IPS DF 19.7 (cell line): ENCODE measurements at places on chromosomes 7 and 10.

- no peak for DNase-seq
These were observed 13.8 kb downstream of the EN2 start for GRCh38 chr7:155471718-155472117.

DNA sequence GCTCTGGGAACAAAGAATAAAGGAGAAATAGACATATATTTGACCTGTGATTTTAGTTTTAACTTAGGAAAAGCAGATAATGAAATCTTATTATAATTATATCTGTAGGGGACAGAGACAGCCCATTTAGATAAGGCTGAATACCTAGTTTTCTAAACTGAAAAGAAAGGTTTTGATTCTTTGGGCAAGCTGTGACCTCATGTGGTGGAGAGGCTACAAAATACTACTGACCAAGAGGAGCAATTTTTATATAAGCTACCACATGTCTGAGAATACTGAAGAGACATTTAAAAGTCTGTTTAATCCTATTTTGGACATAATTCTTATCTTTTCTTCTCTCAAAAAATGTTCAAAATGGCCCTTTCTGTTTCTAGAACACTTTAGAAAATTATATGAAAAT is 271.0 kb downstream of the MTERF1 start:
- no peak for DNase-seq

DNA sequence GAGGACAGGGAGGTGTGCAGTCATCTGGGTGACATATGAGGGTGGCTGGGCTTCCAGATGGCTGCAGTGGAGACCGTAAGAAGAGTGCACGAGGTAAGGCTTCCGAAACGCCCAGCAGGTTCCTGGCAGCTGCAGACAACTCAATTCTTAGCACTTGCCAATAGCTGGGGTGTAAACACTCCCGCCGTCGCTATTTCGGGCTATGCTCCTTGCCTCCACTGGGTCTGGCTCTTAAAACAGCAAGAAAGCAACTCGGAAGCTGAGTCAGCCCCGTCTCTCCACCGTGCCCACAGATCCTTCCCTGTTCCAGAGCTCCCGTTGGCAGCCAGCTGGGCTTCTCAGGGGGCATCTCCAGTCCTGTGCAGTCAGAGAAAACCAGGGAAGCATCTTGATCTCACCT is 6.1 kb upstream of the PDGFA start:
- DNase-seq: no peak

- DNase-seq: no peak
These were observed 36.2 kb downstream of the UNCX start for GRCh38 chr7:1268866-1269265.

DNA sequence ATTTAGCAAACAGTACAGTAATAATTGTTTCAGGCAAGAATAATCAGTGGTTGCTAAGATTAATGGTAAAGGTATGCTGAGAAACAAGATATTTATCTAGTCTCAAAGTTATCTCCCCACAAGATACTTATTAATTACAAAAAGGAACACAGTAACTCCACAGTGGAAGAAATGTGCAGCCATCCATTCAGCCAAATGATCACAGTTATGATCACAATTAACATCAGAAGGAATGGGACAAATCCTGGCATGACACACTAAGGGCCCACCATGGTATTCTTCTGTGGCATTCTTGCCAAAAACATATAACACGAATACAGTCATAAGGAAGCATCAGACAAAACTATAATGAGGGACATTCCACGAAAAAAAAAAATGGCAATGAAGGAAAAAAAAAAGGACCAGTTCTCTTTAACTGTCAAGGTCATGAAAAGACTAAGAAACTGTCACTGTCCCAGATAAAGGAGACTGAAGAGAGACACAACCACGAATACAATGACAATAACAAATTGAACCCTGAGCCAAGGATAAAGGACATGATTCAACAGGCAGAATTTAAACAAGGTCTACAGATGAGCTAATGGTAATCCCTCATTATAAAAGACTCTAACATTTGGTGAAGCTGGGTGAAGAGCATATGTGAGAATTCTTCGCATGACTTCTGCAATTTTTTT is 20.9 kb downstream of the NUDCD3 start:
- DNase-seq: no peak

GRCh38 chr7:116249969-116250553 is 39.7 kb downstream of the TES start:
- DNase-seq: peak; percentile 23

DNA sequence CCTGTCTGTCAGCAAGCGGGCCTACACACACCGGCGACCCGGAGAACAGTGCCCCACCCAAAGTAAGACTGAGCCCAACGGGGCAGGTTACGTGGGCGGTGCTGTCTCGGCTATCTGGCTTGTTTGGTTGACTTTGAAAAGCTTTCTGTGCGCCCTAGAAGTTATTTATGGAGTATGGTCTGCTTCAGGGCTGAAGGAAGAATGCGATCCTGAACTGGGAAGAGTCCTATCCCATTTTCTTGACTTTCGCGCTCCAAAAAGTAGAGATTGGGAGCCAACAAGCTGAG is 1.5 kb downstream of the INA start:
- no peak for DNase-seq

GRCh38 chr7:104362756-104363155 is 34.4 kb downstream of the LHFPL3 start:
- no peak for DNase-seq

DNA sequence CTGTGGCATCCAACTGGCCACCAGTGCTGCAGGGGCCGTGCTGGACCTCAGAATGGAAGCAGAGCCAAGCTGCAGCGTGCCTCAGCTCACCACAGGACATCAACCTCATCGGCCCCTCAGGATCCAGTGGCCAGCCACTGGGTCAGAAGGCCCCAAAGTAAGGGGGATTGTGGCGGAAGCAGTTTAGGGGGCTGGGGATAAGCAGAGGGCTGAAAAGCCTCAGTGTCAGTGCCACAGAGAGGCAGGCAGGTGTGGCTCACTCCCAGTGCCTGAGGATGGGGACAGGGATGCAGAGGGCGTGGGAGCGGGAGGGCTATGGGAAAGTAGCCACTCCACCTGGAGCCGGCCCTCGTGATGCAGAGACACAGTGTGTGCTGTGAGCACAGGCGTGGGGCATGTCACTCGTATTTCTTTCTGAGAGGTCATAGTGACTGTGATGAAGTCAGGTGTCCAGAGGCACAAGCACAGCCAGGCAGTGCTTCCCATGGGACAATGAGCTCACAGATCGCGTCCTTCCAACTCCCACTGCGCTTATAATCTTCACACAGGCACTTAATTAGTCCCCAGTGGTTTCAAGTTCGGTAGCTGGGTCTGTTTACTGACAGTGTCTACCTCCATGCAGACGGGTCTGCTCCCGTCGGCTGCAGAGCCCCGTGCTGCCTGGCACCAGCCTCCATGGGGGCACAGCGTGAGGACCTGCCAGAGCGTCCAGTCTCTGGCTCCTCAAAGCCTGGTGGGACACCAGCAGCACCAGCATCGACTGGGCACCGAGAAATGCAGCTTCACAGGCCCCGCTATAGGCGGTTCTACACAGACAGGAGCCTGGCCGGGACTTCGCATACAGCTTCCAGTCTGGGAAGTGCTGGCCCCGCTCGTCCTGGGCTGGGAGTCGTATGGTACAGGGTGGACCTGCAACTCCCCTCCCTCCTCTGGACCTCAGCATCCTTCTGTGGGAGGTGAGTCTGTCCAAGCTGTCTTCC is 42.9 kb upstream of the CNPY1 start:
- DNase-seq: no peak

- DNase-seq: no peak
These were observed 103.6 kb upstream of the RNF32 start for GRCh38 chr7:156537006-156537405.

- no peak for DNase-seq
These were observed 45.6 kb downstream of the BMPR1A start for GRCh38 chr10:86801995-86802394.

DNA sequence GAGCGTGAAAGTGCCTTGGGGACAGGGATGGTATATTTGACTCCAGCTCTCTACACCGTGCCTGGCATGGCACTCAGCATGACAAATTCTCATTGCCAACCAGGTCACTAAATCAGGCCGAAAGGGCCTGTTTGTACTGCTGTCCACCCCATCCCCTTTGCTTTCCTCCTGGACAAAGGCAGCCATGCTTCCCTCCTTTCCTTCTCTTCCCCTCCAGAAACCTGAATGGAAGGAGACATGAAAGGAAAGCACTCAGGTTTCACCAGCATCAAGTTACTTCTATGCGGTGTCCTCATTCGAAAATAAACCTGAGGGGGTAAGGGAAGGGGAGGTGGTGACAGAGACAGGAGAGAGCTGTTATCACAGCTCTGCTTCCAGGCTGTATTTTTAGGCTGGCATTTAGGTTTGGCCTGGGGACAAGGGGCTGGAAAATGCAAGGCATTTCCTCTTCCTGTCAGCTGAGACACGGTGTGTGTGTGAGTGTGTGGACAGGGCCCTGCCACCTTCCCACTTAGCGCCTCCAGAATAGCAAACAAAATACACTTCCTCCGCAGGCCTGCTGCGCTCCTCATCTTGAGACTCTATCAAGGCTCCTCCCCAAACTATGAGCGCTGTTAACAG is 79.9 kb upstream of the COL13A1 start:
- DNase-seq: no peak

DNA sequence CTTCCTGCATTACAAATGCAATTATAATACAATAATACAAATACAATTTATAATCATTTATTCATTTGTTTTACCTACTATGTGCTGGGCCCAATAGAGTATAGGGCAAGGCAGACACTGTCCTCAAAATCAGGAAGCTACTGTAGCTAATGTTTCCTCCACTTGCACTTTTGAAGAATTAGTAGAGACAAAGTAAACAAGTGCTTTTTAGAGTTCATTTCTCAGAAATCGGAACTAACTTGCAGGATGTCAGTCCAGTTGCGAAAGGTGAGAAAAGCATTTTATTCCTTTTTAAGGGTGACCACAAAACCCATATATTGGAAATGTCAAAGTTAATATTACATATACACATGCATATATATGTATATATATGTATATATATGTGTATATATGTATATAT is 14.2 kb downstream of the ADRB1 start:
- DNase-seq: no peak

DNA sequence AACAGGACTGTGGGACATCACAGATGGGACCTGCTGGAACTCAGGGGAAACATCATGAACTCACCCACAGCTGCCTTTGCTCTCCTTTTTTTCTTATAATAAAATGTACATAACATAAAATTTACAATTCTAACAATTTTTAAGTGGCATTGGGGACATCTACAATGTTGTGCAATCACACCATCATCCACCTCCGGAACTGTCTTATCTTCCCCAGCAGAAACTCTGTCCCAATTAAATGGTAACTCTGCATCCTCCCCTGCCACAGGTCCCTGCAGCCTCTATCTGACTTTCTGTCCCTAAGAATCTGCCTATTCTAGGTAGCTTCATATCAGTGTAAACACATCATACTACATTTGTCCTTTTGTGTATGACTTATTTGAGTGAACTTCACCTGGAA is 19.4 kb upstream of the TMEM72 start:
- no peak for DNase-seq

- no peak for DNase-seq
These were observed 38.1 kb downstream of the GDI2 start for GRCh38 chr10:5774987-5775620.

- DNase-seq: no peak
These were observed 184.3 kb downstream of the ADRA2A start for GRCh38 chr10:111261081-111261615.

- DNase-seq: no peak
These were observed 43.6 kb upstream of the SMNDC1 start for GRCh38 chr10:110348336-110348735.

DNA sequence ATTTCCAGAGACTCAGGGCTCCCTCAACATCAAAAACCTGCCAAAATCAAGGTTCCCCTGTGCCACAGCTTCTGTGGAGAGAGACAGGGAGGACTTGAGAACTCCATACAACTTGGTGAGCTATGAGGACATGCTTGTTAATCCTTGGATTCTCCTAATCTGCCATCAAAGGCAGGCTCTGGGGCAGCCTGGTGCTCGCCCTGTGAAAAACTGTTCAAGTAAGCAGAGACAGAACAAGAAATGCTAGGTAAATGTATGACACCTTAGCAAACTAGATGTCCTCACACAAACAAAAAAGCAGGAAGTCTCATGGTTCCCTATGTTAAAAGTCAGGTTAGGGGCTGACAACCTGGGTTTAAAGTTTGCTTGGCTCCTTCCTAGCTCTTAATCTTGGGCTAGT is 73.6 kb downstream of the ANK3 start:
- DNase-seq: no peak

GRCh38 chr10:129207297-129207696 is 259.7 kb upstream of the MGMT start:
- DNase-seq: no peak

- DNase-seq: no peak
These were observed 12.9 kb downstream of the PDZD8 start for GRCh38 chr10:117362313-117362712.
